Right cardiac atrium (tissue), 5 donors: ENCODE measurements at places on chromosomes 12 and 14. TPM values are rescaled to one million over a fixed set of nuclear protein-coding genes. Genes with fewer than 3 reads are reported as not detected.

Gene GALNT16
- 33.2 TPM for polyA plus RNA-seq

Gene DIABLO
- polyA plus RNA-seq: 31.9 TPM

Gene PPP1R3E
- polyA plus RNA-seq: 7.9 TPM

Gene COL2A1
- polyA plus RNA-seq: 0.07 TPM

Gene MMP17
- polyA plus RNA-seq: 2.4 TPM

Gene MYF5
- polyA plus RNA-seq: not detected

Gene PAH
- not detected for polyA plus RNA-seq

Gene BICD1
- 3.1 TPM for polyA plus RNA-seq

Gene PLEKHA5
- polyA plus RNA-seq: 47.3 TPM

Gene AQP6
- 0.32 TPM for polyA plus RNA-seq

Gene IL26
- not detected for polyA plus RNA-seq

Gene CLEC7A
- 2.4 TPM for polyA plus RNA-seq

Gene OR4N2
- not detected for polyA plus RNA-seq

Gene ABCD4
- 25.4 TPM for polyA plus RNA-seq
